ENCODE measurements at places on chromosomes 4 and X.

- DNase-seq: no peak
Measured at GRCh38 chrX:124406294-124407014, 60.1 kb downstream of the SH2D1A start.

- no peak for DNase-seq
Measured at GRCh38 chrX:1112321-1112720, 100.1 kb downstream of the CRLF2 start.

- DNase-seq: peak; percentile 36
Measured at GRCh38 chr4:41369680-41370079, 113.0 kb downstream of the UCHL1 start.

- DNase-seq: no peak
Measured at GRCh38 chrX:36160081-36160480, 240.5 kb downstream of the CFAP47 start.

DNA sequence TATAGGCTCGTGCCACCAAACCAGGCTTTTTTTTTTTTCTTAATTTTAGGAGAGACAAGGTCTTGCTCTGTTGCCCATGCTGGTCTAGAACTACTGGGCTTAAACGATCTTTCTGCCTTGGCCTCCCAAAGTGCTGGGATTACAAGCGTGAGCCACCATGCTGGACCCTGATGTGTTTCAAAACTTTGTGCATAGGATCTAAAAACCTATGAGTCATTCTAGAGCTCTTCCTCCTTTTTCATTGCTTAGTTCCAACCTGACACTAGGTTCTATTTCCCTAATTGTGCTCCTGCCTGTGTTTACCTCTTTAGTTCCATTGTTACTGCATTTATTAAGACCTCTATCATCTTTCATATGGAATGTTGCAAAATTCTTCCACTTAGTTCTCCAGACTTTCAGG, 57.3 kb downstream of the HPGD start:
- DNase-seq: no peak

DNA sequence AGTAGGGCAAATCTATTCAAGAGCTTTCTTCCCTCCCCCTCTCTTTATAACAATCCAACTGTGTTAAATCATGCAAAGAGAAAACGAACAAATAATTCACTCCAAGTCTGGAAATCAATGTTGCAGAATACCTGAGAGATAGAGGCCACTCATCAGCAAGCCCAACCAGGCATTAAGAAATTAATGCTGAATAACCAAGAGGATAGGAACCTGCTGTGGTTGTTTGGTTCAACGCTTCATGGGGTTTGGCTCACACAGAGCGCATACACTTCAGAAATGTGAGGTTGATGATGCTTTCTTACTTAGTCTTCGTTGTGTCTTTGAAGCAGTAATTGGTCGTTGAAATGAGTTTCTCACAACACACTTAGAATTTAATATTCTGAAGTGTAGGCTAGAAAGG, 1540.0 kb upstream of the PABPC4L start:
- no peak for DNase-seq

DNA sequence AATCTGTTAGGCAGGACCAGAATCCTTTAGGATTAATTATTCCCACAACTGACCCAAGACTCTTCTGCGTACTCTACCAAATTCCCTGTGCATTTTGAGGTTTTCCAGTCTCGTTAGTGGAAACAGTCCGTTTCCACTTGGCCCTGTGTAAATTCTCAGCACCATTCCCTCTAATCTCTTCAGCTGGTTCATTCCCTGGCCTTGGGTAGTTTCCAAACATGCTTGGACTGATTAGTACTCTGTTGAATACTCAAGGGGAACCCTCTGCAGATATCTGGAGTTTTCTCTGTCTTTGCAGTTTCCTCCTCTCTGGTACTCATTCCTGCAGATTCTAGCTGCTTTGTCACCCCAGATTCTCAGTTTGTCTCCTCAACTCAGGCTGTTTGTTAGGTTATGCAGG, 80.4 kb downstream of the ZFX start:
- DNase-seq: no peak

DNA sequence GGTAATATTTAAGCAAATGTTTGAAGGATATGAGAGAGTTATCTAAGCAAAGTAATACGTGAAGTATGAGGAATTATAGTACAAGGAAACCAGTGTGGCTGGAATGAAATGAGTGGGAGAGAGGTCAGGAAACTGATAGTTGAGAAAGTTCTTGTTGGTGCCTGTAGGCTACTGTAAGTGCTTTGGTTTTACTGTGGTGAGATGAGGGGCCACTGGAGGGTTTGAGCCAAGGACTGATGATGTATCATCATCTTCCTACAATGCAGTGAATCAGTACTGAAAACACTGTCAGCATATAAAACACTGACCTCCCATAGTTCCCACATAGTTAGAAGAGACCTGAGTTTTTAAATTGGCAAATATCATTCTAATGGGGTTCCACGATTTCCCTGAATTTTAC, 367.5 kb upstream of the CTSO start:
- no peak for DNase-seq

- DNase-seq: no peak
Measured at GRCh38 chrX:110397339-110397738, 38.7 kb downstream of the RTL9 start.

Data from C1 segment of cervical spinal cord (tissue), 14 donors.